ENCODE measurements at places on chromosomes 1 and 21. TPM values are rescaled to one million over a fixed set of nuclear protein-coding genes. Genes with fewer than 3 reads are reported as not detected.

DNA sequence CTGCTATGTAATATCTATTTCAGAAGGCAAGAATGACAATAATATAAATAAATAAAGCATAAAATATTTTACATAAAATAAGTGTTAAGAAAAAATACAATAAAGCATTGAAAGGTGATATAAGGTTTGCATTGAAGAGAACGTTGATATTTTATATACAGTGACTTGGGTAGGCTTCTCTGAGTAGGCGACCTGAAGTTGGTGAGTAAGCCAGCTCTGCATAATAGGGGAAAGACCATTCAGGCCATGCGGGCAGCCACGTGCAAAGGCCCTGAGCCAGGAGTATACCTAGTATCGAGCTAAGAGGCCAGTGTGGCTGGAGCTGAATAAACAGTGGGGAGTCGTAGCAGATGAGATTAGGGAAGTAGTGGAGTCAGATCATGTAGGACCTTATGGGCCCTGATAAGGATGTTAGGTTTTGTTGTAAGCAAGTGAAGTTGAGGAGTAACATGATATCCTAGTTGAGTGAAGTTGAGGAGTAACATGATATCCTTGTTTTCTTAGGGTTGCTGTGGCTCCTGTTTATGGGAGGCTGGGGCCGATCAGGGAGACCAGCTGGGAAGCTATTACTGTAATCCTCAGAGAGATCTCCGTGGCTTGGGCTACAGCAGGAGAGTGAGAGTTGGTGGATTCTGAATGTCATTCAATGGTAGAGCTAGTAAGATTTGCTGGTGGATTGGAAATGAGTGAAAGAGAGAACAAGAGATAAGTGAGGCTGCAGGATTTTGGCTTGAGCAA is 22.0 kb downstream of the KCNK1 start:
- no peak for DNase-seq

ZSCAN20 gene
- 2.7 TPM for total RNA-seq

GRCh38 chr1:64960731-64961130 is 5.6 kb downstream of the JAK1 start:
- DNase-seq = no peak

- peak; percentile 54 for DNase-seq
These were observed 6.1 kb downstream of the SKI start for GRCh38 chr1:2233997-2234761.

- no peak for DNase-seq
These were observed 18.5 kb upstream of the LRRN2 start for GRCh38 chr1:204703826-204704612.

DNA sequence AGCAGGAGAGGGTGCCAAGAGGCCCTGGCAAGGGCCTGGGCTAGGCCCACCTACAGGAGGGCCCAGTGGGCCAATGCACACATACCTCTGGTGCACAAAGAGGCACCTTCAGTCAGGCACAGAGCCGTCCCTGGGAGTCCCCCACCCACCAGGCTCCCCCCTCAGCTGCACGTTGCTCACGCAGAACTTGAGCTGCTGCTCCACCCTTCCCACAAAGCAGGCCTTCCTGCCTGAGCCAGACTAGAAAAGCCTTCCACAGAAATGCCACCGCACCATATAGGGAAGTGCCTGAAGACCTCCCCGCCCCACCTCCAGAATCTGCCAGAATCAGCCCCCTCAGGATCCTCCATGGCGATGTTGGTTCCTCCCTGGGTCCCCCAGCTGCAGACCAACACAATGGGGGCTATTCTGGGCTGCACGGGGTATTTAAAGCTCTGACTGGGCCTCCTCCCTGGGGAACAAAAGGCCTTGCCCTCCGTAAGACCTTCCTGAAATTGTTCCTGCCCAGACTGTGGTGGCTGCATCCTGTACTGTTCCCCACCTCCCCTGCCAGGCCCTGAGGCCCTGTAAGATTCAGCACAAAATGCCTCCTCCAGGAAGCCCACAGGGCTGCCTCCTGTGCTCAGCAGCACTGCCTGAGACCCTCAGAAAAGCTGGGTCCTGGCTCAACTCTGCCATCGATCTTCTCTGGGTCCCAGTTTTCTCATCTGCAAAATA is 27.2 kb downstream of the HSPG2 start:
- no peak for DNase-seq

GRCh38 chr1:64895500-64895899 is 70.8 kb downstream of the JAK1 start:
- no peak for DNase-seq

DNA sequence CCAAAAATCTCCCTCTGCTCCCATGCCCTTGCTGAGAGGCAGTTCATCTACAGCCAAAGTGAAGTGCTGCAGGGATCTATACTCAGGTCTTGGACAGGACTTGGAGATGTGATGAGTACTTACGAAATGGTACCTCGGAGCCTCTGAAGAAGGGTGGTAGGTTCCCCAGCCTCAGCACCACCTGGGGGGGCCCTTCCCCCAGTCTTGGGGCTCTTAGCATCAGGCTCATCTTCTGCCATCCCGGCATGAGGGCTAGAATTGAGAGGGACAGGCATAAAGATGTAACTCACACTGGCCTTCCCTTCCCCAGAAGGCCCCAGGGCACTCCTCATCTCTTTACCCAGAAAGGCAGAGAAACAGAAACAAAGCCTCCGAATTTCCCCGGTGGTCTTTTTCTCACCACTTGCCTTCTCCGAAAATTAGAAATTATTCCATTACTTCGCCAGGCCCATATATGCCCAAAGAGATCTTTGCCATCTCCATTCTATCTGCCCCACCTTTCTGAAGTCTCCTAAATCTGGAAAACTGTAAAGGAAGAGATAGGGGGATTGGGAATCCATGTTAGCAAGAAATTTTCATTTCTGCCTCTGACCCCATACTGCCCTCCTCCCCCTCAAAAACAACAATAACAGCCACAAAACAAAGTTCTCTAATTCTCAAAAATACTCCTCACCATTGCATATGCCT is 827 bp downstream of the RFX5 start:
- DNase-seq = no peak

GRCh38 chr1:184854496-184855140 is 100.0 kb upstream of the EDEM3 start:
- DNase-seq = no peak

CDC42SE1 gene
- 100 TPM for total RNA-seq

GRCh38 chr1:104791030-104791429 is 1041.3 kb downstream of the AMY1C start:
- no peak for DNase-seq

ATAD3C gene
- total RNA-seq = 0.05 TPM

MYCL gene
- total RNA-seq = 0.77 TPM

GRCh38 chr21:33495743-33496142 is 4.2 kb upstream of the DNAJC28 start:
- no peak for DNase-seq

SAMD11 gene
- total RNA-seq = 4.9 TPM

DNA sequence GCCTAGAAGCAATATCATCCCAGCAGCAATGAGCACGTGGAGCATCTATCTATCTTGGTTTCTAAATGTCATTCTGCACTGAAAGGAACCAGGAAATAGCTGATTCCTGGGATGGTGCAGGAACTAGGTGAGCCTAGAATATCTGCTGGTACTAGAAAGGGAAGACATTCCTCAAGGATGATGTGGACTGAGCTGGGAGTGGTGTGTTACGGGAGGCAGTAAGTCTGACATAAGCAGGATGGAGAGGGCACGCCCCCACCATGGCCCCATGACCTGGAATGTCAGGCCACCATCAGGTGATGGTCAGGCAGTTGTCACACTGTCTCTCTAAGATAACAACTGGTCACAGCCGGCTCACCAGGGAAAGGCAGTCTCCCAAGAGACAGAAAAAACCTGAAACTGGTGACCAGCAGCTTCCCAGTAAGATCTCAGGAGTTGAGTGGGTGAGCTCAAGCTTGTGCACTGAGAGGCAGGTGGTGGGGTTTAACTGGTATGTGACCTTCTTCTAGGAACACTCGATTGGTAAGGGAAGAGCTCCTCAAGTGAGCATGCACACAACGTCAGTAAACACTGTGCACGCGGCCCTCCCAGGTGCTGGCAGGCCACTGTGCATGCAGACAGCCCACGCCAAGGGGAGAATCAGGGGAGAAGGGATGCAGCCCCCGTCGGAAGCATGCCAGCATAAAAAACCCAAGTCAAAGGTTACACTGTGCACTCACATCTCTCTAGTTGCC is 148.7 kb downstream of the ADSS2 start:
- DNase-seq = peak; percentile 27

GRCh38 chr1:199857516-199857915 is 170.0 kb upstream of the NR5A2 start:
- no peak for DNase-seq

DNA sequence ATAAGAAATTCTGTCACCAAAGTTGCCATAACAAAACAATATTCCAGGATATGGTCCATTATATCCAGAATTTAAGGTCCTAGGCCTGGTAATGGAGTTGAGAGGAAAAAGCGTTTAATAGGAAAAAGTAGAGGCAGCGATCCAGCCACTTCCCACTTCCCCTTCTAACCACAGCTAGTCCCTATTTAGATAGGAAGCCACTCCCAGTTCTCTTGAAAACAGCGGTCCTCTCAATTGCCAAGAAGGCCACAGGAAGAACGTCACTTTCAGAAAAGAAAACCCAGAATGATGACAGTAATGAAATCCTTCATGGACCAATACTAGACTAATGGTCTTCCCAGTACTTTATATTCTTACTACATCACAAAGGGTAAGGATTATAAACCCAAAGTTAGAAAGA is 38.6 kb downstream of the ABL2 start:
- DNase-seq = no peak

PLCH2 gene
- total RNA-seq = not detected

GRCh38 chr21:29293495-29293894 is 5.2 kb upstream of the BACH1 start:
- no peak for DNase-seq

KCND3 gene
- total RNA-seq = 0.09 TPM

GRCh38 chr1:220772846-220773245 is 13.9 kb upstream of the MTARC1 start:
- DNase-seq = no peak

DNA sequence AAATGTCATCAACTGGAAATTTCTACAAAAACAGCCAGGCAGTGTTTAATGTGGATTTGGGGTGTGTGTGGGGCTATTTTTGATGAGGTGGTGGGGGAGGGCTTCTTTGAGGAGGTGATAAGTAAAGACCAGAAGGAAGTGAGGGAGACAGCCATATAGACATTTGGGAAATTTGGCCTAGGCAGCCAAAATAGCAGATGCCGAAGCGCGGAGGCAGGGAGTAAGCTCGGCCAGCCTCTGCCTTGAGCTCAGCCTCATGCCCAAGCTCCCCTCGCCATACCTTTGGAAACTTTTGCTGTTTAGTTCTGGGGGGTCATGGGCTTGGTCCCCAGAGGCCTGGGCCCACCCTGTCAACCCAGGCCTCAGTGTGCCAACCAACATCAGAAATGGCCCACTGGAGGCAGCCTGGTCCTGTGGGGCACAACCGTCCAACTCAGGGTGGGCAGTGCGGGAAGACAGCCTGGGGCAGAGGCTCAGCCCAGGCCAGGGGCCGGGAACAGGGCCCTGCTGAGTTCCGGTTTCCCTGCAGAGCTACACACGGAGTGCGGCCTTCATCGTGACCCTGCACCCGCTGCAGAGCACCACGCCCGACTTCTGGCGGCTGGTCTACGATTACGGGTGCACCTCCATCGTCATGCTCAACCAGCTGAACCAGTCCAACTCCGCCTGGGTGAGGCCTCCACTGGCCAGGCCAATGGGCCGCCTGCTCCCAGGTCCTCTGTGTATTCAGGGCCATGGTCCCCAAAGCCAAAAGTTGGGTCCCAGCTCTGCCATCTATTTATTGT is 84.0 kb downstream of the PTPRU start:
- DNase-seq = no peak

DNA sequence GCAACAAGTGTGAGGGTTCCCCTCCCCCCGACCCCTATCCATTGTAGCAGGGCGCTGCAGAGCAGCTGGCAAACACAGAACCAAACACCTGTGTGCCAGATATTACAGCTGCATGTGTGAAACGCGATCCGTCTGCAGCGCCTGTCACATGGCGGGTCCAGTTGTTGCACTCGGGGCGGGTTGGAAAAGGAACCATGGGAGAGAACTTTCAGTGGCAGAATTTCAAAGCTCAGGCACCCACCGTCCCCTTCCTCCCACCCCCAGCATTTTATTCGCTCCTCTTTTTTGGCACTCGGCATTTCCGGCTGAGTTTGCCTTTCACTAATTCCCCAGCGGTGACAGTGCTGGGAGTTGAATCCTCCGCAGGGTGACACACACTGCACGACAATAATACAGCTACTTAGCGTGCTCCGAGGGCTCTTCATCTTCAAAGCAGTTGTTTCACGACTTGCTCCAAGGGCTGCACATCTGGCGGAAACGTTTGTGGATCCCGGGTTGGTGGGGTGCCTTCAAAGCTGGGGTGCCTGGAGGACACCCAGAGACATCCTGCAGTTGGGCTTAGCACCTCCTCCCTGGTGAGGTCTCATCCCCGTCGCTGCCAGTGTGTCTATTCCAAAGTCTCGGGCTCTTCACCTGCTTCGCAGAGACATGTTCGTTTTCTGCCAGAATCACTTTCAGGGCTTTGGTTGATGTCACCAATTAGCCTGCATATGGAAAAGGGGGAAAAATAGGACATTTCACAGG is 180.7 kb downstream of the ZBTB18 start:
- peak; percentile 34 for DNase-seq

PEAR1 gene
- 0.27 TPM for total RNA-seq

GRCh38 chr1:33049371-33049770 is 12.7 kb upstream of the AK2 start:
- DNase-seq = no peak

DNA sequence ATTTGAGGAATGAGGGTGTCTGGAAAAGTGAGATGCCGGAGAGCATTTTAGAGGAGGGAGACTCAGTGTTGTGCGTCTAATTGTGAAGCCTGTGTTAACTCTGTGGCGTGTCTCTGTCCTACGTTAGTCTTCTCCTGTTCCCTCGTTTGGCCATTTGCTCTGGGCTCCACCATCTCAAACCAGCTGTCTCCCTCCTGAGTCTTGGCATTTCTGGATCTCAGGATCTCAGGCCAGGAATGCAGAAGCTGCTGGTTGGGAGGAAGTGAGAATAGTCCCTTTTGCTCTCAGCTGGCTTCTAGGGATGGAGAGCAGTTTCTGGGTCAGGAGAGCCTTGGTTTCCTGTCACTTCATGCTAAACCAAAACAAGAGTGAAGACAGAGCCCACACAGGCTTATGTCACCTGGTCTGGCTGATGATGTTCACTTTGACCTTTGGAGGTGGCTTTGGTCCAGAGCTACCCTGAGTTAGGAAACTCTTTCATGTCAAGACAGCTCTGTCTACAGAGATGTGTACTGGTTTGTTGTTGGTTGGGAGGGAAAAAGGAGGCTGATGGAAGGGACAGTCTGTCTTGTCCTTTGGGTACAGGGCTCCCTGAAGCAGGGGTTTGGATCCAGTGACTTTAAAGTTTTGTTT is 859 bp downstream of the NFASC start:
- no peak for DNase-seq

- DNase-seq = no peak
These were observed 38.4 kb upstream of the ASB17 start for GRCh38 chr1:75970631-75971030.

GRCh38 chr21:33433425-33434114 is 30.4 kb downstream of the IFNGR2 start:
- DNase-seq = no peak

NUF2 gene
- total RNA-seq = 60.3 TPM

All from NCI-H460 (cell line).